ENCODE measurements at places on chromosomes 11 and 22.

DNA sequence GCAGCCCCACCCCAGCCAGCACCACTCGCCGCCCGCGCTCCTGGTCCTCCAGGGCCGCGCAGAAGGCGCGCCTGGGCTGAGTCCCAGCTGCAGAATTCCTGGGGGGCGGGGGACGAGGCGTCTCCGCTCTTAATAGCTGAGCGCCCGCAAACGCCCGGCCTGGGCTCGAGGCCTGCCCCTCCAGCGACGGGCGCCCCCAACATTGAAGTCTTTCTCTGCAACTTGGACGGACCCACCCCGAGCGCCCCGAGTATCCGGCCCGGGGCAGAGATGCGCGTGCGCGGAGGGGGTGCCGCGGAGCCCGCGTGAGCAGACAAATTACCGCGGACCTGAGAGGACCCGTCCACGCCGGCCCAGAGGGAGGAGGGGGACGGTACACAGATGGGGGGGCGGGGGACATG lies 6.7 kb upstream of the SYT7 start:
- peak; percentile 40 for DNase-seq

- no peak for DNase-seq
These were observed 126.3 kb downstream of the ARHGAP8 start for GRCh38 chr22:44878483-44879300.

- no peak for DNase-seq
These were observed 16.3 kb downstream of the LGR4 start for GRCh38 chr11:27456140-27456794.

GRCh38 chr22:48493733-48494132 lies 1333.9 kb downstream of the BRD1 start:
- DNase-seq, result no peak

DNA sequence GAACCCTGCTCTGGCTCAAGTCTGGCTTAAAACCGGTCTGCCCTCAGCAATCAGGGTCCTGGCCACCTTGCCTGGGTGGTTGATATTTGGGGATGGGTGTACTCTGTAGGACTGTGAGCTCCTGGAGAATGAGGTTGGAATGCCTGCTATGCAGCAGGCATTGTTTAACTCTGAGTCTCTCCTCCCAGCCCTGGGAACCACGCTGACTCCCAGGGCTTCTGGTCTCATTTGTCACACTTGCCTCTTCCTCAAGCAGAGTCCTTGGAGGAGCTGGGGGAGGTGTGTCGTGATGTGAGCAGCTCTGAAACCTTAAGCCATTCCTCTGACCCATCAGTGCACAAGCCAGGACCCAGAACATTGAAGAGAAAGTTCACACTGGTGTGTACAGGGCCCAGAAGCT lies 340.1 kb downstream of the MN1 start:
- DNase-seq, result no peak

- DNase-seq, result no peak
These were observed 299.3 kb downstream of the NXPE2 start for GRCh38 chr11:114977651-114978050.

DNA sequence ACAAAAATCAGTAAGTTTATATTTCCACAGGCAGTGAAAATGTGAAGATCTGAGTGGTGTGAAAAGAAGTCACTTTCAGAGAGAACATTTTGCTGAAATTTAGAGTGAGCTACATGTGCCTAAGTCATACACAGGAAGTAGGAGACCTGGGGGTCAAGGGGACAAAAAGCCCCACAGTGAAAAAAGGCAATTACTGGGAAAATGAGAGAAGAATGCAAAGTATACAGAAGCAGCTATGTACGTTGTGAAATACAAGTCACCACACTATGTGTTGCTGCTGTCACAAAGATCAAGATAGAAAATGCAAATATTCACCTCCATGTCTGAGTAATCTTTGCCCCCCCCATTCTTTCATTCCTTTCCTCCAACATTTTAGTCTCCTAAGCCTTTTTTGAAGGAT lies 21.6 kb upstream of the SESN3 start:
- DNase-seq, result no peak

Measured in activated naive CD8-positive, alpha-beta T cell treated with anti-CD3 and anti-CD28 coated beads for 36 hours (primary cell).